ENCODE measurements at places on chromosomes 5 and 9. TPM values are rescaled to one million over a fixed set of nuclear protein-coding genes. Genes with fewer than 3 reads are reported as not detected.

Gene NIPAL4
- total RNA-seq: 13.5 TPM

Gene TAS2R1
- not detected for total RNA-seq

Gene DOCK2
- 3.3 TPM for total RNA-seq

Gene VCP
- 272 TPM for total RNA-seq

Gene GFI1B
- 0.17 TPM for total RNA-seq

Data from A549 treated with Mapracorat at 1 μM for 4 hours (cell line).